ENCODE measurements at places on chromosomes 4 and X.

DNA sequence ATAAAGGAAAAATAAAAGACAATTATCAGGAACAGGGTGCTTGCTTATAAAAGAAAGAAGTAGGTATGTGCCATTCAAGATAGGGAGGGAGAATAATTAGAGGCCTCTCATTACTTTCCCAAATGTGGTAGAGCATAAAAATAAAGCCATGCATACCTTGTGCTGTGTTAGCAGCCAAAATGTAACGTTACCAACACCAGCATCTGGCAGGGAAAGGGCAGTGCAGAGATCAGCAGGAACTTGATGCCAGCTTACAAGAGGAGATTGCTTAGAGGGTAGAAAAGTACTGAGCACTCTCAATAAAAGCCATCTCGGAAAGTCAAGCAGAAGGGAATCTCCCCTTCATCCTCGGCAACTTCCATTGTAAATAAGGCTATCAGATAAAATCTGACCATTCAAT is 195.6 kb downstream of the RASL11B start:
- no peak for DNase-seq

DNA sequence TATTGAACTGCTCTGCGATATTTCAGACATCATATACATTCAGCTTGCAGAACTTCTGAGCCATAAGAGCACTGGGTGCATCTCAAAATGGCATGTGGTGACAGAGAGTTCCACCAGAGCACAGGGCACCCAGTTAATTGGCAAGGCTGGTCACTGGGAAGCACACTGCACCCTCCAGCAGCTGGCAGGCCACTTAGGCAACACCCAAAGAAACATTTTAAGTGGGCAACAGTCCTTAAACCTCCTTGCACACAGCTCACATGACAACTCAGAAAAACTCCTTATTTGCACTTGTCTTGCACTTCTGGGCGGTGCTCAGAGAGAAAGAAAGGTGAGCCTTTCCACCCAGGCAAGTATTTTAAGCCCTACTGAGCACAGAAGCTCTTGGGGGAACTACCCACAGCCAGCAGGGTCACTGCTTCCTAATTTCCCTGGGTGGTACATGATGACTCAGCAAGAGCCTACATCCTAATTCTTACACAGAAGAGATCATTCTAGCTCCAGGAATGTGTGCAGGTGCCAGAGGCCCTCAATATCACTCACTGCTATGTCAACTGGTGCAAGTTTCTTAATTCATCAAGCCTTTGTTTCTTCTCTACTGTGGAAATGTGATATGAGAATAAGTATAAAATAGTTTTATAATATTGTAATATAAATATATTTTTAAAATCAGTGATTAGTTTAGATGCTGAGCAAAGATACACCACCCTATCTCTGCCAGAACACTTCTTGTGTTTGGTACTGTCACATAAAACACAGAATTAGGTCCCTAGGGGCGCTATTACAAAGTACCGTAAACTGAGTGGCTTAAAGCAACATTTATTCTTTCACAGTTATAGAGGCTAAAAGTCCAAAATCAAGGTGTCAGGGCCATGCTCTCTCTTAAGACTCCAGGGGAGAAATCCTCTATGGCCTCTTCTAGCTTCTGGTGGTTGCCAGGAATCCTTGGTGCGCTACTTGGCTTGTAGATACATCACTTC is 155.1 kb upstream of the PPARGC1A start:
- no peak for DNase-seq

GRCh38 chr4:165013691-165014090 is 18.1 kb upstream of the TRIM60 start:
- DNase-seq, result no peak

- DNase-seq, result no peak
These were observed 222.7 kb upstream of the LNX1 start for GRCh38 chr4:53813998-53814397.

GRCh38 chr4:142500966-142501365 is 345.1 kb downstream of the INPP4B start:
- no peak for DNase-seq

DNA sequence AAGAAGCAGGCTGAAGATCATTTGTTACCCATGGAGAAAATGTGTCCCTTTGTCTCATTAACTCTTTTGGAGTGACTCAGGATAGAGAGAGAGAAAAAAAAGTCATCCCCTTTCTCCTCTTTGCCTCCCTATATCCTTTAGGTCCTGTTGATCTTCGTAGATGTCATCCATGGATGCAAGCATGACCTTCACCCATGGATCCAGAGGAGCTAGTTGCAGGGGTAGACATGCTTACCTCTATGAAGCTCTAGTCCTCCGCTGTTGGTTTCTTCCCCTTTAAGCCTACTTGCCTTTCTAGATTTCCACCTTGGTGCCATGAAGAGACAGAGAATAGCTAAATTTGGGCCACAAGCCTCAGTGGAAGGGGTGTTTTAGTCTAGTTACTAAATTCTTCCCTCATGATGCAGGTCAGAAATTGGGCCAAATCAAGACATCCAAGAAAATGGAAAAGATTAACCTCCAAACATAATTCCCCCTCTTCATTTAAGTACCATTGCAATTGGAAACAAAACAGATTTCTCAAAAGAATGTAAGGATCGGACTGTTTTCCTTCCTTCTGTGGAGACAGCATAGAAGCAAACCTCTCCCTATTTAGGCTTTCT is 178.4 kb downstream of the TECRL start:
- peak; percentile 1 for DNase-seq

DNA sequence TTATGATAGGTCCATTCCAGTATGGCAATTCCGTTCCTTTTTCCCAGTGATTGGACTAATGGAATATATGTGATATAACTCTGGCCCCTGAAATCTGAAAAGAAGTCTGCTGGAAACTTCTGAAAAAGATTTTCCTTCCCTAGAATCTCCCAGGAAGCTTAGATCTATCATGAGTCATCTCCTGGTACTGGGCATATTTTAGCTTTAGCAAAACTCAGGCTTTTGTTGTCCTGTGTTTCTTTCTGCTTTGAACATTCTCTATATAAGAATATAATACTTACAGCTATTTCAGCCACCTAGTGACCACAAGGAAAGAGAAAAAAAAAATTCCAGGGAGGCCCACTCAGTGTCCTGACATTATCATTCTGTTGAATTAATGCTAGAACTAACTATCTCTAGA is 597.2 kb upstream of the GRIA3 start:
- DNase-seq, result no peak

DNA sequence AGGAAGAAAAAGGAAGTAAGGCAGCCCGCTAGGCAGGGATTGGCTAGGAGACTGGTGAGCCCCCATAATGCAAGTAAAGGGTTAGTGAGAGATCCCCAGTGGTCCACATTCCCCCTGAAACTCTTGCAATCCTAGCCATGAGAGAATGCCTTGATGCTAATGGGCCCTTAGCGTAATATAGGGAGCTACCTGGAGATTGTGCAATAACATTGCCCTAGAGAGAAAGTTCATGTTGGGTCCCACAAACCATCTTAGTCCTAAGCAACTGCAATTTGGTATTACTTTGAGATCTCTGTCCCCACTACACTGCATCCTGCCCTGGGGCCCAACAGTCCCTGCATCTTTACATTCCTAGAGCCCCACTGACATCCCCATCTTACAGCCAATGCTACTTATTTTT is 188.5 kb downstream of the KLHL4 start:
- DNase-seq, result no peak

- peak; percentile 12 for DNase-seq
These were observed 4.7 kb downstream of the SRPX2 start for GRCh38 chrX:100648458-100649417.

DNA sequence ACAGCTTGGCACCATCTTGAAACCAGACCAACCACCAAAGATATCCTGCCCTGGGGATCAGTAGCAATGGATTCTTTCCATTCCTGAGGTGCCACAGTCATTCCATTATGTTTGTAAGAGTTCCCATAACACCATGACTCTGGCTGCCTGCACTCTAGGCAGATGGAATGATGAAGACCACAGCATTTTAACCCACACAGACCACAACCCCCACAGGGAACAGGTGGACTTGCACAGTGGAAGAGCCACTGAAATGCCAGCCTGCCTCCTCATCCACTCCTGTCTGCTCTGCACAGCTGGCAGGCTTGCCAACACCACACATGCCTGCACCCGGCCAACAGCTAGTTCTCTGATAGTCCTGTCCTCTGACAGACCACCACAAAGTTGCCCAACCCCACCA is 2362.2 kb upstream of the AGA start:
- DNase-seq, result no peak

GRCh38 chrX:37781081-37781480 is 1.2 kb downstream of the CYBB start:
- DNase-seq, result no peak

- no peak for DNase-seq
These were observed 223.9 kb downstream of the CAMK2D start for GRCh38 chr4:113537628-113538027.

- DNase-seq, result no peak
These were observed 125.7 kb downstream of the CRLF2 start for GRCh38 chrX:1086444-1087409.

GRCh38 chr4:79209822-79210635 is 115.8 kb downstream of the NAA11 start:
- DNase-seq, result no peak

DNA sequence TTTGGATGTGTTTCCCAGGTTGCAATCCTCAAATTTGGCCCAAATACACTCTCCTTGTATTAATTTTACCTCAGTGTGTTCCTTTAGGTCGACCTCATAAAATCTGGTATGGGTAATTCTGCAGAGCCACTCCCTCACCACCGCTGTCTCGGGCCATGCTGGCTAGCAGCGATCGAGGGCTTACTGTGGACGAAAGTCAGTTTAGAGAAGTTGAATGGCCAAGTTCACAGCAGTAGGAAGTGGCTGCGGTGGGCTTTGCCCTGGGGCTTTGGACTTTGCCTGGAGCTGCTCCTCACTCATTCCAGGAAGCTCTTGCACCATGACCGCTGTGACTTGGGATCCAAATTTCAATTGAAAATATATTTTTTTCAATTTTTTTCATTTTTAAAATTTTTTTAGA is 19.6 kb downstream of the TMEM187 start:
- no peak for DNase-seq

DNA sequence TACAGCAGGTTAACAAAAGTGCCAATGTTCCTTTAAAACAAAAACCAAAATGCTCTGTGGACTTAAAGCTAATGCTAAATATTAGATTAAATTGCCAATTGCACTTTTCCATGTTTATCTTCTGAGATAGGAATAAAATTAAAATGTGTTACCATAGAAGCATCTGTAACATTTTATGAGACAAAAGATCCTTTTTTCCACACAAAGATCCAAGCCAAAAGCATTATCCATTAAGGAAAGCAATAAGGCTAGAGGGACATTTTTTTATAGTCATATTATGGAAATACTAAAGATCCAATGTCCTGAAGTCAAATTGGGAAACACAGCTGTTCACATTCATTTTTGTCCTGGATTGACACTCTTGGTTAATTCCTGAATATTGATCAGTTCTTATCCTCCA is 73.6 kb downstream of the PALLD start:
- no peak for DNase-seq

DNA sequence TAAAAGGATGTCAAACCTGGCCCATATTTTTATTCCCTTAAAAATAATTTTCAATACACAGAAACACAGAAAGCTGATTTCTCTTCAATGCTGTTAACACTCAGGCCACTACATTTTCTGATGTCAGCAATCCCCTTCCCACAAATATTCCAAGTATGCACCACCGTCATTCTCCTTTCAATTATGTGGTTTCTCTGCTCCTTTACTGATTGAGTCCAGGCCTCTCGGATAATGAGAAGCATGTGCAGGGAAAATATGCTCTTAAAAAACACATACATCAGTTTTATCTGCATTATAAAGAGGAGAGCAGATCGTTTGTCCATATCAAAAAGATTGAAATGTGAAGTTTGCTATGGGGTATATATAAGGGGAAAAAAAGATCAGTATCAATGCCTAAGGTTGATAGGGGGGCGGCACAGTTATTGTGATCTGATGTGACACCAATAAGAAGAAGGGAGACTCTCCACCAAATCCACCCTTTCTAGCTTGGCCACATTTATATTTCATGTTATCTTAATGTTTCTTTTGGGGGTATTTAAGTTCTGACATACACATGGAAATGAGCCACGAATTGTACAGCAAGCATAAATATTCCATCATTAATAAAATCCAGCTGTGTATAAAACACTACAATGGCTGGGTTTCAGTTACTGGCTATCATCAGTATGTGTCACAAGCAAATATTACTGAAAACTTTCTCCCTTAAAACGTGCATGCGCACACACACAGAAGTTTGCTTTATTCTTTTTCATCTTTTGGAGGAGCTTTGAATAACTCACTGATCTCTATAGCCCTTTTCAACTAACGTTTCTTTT is 6.4 kb downstream of the AMOT start:
- no peak for DNase-seq

DNA sequence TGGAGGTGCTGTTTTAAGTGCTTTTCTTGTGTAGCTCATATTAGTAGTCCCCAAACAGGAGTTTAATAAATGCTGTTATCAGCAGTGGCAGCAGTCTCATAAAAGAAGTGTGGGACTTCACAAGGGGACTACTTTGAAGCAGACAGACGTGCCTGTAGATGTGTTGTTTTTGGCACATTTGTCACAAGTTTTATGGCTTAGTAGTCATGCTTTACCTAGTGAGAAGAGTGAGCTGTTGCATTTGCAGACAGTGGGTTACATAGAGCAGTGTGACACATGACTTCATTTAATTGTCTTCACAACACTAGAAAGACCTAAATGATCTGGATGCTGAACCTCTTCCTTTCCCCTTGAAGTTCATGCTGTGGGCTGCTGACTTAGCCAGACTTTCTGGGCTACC is 149.5 kb upstream of the MBNL3 start:
- DNase-seq, result no peak

- no peak for DNase-seq
These were observed 27.5 kb downstream of the GPR143 start for GRCh38 chrX:9738151-9738550.

DNA sequence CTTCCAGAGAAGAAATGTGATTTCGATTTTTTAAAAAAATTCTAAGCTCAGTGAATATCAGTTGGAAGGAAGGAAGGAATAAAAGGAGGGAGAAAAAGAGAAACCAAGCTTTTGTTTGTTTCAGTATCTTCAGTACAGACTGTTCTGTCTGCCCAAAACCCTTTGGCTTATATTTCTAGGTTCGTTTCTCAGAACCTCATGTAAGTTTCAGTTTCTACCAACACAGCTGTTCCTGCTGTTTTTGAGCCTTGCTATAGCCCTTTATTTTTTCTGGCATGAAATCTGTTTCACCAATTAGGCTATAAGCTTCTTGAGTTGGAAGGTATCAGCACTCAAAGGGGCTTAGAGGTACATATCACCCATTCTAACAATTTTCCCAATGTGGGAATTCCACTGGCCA is 157.9 kb downstream of the GBA3 start:
- peak; percentile 49 for DNase-seq

DNA sequence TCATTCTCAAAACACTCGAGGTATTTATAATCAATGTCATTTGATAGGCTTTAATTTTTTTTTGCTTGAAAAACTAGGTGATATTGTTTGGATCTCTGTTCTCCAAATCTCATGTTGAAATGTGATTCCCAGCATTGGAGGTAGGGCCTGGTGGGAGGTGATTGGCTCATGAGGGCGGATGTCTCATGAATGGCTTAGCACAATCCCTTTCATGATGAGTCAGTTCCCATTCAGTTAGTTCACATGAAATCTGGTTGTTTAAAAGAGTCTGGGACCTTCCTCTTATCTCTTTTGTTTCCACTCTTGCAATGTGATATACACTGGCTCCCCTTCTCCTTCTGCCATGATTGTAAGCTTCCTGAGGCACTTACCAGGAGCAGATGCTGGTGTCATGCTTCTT is 638.7 kb downstream of the DMD start:
- DNase-seq, result no peak

GRCh38 chrX:103704863-103705262 is 5.8 kb upstream of the TMEM31 start:
- DNase-seq, result no peak
